ENCODE measurements at places on chromosomes 7 and 10. TPM values are rescaled to one million over a fixed set of nuclear protein-coding genes. Genes with fewer than 3 reads are reported as not detected.

GRCh38 chr10:69061305-69062161 lies 26.4 kb upstream of the SRGN start:
- DNase-seq, result no peak

The CALU gene
- total RNA-seq, result 48.9 TPM

The UCMA gene
- total RNA-seq, result not detected

The PHYHIPL gene
- total RNA-seq, result not detected

The LBX1 gene
- not detected for total RNA-seq
